ENCODE measurements at places on chromosomes 5 and 9.

DNA sequence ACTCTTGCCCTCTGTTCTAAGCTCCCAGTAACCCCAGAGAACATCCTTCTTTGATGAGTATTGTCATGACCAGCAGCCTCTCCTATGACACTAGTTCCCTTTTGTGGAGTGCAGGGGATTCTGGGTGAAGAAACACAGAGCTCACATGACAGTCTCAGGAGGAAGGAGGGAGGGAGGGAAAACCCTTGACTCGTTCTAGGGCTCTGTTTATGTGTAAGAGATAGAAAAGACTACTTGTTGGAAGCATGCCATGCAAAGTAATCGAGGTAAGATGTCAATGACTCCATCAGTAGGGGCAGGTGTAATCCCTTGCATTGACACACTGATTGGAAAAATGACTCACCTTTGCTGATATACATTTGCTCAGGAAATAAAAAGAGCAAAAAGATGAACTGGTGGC lies 190.2 kb upstream of the ELL2 start:
- DNase-seq = no peak

DNA sequence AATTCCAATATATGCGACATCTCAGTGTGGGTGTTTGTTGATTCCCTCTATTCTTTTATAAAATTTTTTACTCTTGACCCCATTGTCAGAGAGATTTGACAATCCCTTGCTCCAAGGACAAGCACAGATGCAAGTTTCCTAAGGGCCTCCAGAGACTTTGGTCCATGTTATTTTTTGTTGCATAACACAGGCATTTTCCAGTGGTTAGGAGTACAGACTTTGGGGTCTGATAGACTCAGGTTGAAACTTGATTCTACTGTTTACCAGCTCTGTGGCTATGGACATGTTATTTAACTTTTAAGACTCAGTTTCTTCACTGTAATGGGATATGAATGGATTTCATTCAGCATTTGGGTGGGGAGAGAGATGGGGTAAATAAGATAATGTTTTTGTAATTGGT lies 361.3 kb downstream of the ENC1 start:
- no peak for DNase-seq

DNA sequence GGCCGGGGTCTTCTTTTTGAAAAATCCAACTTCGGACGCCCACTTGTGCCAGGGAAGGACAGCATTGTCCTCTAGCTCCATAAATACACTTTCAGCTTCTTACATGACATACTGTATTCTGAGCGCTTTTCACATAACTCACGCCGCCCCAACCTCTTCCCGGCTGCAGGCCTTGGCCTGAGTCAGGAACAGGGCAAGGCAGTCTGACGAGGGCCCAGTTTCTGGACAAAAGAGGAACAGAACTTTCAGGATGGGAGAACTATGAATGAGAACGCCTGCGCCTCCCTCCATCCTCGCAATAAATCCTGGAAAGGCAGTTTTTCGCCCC lies 650 bp downstream of the DCTN4 start:
- no peak for DNase-seq

- no peak for DNase-seq
Measured at GRCh38 chr9:16727452-16728136, 142.9 kb downstream of the BNC2 start.

DNA sequence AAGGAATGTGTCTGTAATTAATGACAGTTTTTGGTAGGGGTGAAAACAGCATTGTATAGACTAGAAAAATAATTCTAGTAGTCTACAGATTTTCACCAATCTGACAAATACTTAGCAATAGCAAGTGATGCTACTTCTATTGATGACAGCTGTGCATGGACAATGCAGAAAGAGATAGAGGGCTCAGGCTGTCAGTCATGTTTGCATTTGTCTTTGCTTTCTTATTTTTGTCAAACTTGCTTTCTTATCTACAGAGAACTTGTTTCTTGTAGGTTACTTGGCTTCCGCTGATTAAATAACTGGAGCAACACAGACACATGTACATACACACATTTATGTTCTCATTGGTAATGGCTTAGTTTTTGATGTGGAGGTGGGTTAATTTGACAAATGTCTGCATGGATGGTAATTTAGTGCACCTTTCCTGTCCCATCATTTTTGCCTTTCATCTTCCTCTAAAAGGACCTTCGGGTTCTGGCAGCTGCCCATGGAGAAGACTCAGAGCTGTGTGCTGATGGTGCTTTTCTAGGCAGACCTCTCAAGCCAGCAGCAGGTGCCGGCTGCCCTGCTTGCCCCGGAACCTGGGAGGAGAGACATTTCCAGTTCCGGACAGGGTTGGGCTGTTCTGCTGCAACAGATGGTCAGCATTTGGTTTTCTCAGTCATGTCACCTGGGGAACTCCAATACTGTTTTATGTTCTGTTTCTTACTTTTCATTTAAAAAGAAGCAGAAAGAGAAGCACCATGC lies 28.8 kb downstream of the CAMK4 start:
- no peak for DNase-seq

DNA sequence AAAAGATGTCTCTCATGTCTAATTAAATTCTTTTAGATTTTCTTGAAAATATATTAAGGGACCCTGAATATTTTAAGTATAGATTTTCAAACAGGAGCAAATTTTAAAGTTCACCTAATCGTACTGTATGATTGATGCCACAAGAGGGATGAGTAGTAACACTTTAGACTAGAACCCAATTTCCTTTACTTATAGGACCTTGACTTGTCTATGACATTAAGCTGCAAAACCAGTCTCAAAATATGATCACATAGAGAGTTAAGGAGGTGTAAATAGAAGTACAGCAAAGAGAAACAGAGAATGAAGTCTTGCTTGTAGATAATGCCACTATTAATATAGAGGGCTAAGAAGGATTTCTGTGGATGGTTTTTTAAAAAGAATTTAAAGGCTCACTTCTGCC lies 312.9 kb upstream of the PRR16 start:
- no peak for DNase-seq

- DNase-seq = no peak
Measured at GRCh38 chr9:120571443-120572257, 8.3 kb downstream of the CDK5RAP2 start.

DNA sequence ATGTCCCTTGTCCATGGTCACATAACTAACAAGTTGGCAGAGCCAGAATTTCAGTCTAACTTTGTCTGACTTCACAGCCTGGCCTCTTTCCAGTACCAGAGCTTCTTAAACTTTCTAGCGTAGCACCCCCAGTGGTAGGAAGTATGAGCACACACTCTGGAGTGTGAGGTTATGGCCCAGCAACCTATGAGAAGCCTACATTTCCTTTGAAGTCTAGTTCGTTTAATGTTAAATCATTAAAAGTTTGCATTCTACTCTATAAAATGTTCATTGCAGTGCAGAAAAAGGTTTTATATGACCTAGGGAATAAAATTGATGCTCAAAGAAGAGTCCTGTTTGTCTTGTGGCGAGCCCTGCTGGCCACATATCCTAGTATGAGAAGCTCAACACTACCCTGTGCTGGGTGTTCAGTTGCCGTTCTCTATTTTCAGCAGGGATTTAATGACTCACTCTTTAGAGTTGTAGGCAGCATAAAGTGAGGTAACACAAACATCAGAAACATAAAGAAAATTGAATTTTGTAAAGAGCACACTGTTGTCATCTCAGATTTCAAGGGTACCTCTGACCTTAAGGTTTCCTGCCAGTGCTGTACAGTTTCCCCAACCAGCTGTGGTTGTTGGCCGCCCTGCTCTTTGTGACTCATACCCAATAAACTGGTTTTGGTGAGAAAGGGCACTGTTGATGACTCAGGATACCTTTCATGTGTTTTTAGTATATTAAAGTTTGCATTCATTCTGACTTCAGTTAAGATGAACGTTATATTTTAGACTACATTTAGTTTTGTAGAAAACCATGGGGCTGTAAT lies 14.3 kb downstream of the MCCC2 start:
- peak; percentile 56 for DNase-seq

DNA sequence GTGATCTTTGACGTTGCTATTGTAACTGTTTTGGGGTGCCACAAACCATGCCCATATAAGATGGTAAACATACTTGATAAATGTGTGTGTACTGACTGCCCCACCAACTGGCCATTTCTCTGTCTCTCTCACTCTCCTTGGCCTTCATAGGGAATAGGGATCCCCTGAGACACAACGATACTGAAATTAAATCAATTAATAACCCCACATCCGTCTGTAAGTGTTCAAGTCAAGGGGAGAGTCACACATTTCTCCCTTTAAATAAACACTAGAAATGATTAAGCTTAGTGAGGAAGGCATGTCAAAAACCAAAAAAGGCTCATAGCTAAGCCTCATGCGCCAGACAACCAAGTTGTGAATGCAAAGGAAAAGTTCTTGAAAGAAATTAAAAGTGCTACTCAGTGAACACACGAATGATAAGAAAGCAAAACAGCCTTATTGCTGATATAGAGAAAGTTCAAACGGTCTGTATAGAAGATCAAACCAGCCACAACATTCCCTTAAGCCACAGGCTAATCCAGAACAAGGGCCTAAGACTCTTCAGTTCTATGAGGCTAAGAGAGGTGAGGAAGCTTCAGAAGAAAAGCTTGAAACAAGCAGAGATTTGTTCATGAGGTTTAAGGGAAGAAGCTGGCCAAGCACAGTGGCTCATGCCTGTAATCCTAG lies 111.1 kb downstream of the UGCG start:
- DNase-seq = no peak

GRCh38 chr5:155926031-155926430 lies 400.9 kb upstream of the SGCD start:
- DNase-seq = no peak

DNA sequence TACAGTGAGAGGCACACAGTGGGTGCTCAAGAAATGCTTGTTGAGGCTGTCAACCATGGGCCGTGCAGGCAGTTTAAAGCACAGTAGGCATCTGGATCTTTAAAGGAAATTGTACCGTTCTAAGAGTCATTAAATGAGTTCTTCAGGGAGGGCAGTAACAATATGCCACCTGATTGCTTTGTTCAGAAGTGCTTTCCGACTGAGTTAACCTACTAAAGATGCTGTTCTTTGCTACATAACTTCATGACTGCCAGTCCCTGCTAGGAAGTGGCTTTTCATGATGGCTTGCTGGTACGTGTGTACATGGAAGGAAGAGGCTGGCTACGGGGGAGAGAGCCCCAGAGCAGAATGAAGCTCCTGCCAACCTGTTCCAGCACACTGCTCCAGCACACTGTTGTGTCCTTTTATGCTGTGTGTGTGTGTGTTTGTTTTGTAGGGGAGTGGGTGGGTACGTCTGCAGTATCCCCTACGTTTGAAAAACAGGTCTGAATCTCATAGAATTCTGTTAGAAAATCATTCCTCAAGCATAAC lies 41.9 kb upstream of the PPP2R2B start:
- no peak for DNase-seq

GRCh38 chr9:90834828-90835595 lies 33.4 kb downstream of the SYK start:
- DNase-seq = no peak

GRCh38 chr5:68447136-68447929 lies 231.8 kb downstream of the PIK3R1 start:
- no peak for DNase-seq

- DNase-seq = no peak
Measured at GRCh38 chr5:99239826-99240360, 311.1 kb upstream of the CHD1 start.

DNA sequence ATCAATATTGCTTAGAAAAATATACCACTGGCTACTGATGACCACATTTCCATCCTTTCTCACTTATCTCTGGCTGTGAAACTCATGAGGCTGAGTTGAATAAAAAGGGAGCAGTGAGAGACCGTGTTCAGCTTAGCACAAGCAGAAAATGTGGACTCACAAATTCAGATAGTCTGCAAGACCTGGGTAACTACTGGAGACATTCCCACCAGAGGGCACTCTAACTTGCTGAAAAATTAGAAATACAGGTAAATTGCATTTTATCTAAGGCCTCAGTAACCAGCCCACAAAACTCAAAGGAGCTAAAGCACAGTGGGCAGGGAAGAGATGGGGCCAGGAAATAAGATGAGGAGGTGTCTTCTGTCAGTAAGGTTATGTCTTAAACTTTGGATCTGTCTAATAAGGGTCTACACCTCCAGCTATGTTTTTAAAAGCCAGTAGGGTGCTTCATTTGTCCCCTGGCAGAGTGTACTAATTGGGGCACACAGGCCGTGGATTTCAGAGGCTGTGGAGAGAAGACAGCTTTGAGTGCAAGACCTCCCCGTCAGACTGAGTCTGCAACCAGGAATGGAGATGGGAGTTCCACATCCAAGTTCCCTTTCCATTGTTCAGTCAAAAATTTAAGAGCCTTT lies 8.7 kb upstream of the NDUFB6 start:
- DNase-seq = no peak

- DNase-seq = no peak
Measured at GRCh38 chr5:82364497-82364896, 86.3 kb upstream of the RPS23 start.

Measured in activated T-cell treated with anti-CD3 and anti-CD28 coated beads for 48 hours (primary cell).